ENCODE measurements at places on chromosomes 2 and 18.

- peak; percentile 75 for DNase-seq
These were observed 45.4 kb downstream of the RASGRP3 start for GRCh38 chr2:33521791-33522281.

DNA sequence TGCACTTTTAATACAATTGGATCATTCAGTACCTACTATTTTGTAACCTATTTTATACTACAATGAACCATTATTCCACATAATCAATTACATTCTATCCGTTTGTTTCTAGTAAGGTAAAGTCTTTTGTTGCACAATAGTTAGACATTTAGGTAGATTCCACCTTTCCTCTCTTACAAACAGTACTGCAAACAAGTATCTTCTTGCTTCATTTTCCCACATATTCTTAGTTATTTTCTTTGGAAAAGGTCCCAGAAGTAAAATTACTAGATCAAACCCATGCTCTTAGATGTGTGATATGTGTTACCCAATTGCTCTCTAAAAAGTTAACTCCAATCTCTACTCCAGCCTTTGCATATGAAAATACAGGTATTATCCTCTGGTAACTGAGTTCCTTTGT is 49.6 kb downstream of the SPIRE1 start:
- no peak for DNase-seq

DNA sequence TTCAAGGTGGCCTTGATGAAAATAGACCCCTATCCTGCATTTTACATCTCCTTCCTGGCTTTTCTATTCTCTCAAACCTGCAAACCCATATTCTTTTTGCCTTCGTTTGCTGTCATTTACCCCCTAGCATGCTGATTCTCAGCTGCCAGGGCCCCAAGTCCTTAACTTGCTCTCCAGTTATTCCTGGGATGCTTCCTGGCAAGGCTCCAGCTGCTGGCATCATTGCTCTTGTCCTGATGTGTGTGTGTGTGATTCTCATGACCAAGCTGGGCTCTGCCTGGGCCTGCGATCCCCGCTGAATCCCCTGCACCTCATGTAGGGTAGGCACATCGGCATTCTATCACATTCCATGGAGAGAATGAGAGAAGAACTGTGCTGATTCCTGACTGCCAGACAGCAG is 11.9 kb downstream of the NPAS2 start:
- DNase-seq, result peak; percentile 5

DNA sequence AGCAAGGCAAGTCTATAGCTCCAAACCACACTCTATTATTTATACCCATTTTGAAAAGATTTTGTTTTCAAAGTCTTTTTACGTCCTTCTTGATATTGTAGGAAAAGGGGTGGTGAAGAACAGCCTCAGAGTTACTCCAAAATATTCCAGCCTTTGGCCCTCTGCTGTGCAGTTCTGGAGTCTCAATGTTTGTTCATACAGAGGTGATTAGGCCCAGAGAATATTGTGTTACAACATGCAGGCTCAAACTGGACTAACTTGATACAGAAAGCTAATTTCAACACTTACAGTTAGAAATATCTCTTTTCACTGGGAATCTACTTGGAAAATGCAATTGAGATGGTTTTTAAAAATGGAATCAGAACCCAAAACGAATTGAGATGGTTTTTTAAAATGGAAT is 40.4 kb upstream of the SLC25A52 start:
- DNase-seq, result no peak

- DNase-seq, result peak; percentile 31
These were observed 50.3 kb downstream of the ACTR2 start for GRCh38 chr2:65277791-65278483.

- no peak for DNase-seq
These were observed 16.2 kb downstream of the ATG16L1 start for GRCh38 chr2:233267516-233268245.

DNA sequence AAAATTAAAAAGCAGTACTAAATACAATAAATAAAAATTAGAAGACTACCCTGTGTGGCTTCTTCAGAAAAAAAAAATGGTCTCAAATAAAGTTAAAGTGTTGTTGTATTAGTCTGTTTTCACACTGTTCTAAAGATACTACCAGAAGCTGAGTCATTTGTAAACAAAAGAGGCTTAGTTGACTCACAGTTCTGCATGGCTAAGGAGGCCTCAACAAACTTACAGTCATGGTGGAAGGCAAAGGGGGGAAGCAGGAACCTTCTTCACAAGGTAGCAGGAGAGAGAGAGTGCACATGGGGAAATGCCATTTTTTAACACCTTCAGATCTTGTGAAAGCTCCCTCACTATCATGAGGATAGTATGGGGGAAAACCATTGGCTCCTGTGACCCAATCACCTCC is 612.8 kb downstream of the RNF144A start:
- DNase-seq, result no peak

- peak; percentile 94 for DNase-seq
These were observed 36.1 kb upstream of the MRPL33 start for GRCh38 chr2:27735263-27735904.

GRCh38 chr2:25304321-25304720 is 37.4 kb downstream of the DNMT3A start:
- no peak for DNase-seq

- no peak for DNase-seq
These were observed 141.7 kb upstream of the TWIST2 start for GRCh38 chr2:238706163-238706562.

GRCh38 chr18:44840058-44840790 is 159.5 kb downstream of the SETBP1 start:
- DNase-seq, result no peak

DNA sequence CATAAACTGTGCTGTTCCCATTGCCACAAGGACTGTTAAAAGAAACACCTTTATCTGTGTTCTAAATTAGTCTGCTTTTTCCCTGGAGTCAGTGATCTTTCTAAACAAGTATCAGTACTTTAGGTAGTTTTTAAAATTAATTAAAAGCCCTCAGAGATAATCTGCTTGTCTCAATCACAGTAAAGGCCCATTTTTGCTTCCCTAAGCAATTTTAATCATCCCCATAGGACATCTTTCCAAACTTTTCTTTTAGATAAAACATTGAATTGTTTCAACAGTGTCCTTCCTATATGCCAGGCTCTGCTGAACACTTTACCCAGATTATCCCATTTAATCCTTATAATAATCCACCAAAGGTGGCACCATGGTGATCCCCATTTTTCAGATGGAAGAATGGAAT is 3.9 kb downstream of the ERICH2 start:
- no peak for DNase-seq

- no peak for DNase-seq
These were observed 118.8 kb downstream of the CTIF start for GRCh38 chr18:48657447-48658120.

GRCh38 chr2:187320846-187321245 is 127.2 kb downstream of the CALCRL start:
- no peak for DNase-seq

DNA sequence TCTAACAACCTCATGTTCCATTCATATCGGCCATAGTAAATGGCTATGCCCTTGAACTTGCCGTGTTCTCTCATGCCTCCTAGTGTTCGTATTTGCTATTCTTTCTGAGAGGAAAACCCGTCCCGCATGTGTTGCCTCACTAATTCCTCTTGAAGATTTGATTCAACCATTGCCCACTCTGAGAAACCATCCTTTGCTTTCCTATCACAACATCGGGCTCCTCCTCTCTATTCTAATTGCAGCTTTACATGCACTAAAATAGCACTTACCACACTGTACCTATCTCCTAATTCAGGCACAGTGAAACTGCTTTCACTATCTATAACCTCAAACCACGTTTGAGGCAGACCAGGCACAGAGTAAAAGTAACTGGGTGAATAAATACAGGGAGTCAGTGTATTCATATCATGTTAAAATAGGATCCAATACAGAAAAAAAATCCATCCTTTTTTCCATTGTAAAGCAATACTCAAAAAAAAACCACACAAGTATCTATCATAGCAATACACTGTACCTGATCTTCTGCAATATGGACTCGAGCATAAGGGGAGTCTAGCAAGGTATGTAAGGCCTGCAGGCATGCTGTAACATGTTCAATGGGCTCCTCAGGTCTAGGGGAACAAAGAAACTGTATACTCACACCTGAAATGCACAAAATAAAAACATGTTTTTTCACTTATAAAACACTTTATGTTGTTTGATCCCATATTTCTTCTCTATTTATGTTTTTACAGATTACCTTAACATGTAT is 39.0 kb upstream of the STRN start:
- no peak for DNase-seq

DNA sequence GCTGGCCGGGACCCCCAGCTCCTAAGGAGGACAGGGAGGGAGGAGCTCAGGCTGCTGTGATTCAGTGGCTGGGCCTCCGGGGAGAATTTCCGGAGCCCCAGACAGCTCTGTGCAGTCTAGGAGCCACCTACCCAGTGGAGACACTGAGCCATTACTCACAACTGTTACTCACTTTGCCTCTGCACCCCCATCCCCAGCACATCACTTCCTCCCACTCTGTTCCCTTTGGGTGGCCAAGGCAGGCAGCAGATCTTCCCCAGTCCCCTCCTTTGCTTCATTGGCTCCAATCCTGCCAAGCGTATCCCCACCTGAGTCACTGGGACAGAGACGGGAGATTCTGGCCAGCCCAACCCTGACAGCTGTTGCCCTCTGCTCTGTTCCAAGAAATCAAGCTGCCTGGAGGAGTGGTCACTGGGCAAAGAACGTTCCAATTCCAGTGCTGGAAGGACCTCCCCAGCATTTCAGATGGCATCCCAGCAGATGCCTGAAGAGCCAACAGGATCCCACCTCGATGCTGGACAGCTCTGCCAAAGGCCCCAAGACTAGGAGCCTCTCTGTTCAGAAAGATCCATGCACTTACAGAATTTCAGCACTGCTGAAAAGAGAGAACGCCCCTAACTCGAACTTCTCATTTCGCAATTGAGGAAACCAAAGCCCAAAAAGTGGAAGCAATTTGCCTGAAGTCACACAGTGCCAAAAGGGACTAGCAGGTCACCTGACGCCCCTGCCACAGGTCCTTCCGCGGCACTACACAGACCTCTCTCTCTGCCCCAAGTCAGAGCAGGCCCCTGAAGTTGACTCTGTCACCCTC is 68.3 kb downstream of the TNS1 start:
- DNase-seq, result peak; percentile 97

GRCh38 chr2:29014811-29015421 is 33.8 kb downstream of the TOGARAM2 start:
- DNase-seq, result peak; percentile 15

- no peak for DNase-seq
These were observed 10.6 kb downstream of the CFLAR start for GRCh38 chr2:201126308-201127151.

DNA sequence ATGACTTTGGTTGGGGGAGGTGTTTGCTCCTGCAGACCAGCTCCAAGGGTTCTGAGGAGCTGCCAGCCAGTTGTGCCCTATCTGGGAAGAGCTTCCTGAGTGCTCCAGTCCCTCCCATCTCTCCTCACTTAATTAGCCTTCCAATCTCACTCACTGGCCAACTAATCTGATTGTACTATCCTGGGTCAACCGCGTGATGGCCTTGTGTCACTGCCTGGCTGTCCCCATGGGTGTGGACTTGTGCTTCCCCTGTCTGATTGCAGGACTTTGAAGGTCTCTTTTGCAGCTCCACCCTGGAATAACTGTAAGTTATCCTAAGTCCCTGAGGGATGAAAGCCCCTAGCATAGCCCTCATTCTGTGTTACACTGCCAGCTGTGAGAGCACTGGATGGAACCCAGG is 65.0 kb downstream of the SLC4A5 start:
- DNase-seq, result no peak

DNA sequence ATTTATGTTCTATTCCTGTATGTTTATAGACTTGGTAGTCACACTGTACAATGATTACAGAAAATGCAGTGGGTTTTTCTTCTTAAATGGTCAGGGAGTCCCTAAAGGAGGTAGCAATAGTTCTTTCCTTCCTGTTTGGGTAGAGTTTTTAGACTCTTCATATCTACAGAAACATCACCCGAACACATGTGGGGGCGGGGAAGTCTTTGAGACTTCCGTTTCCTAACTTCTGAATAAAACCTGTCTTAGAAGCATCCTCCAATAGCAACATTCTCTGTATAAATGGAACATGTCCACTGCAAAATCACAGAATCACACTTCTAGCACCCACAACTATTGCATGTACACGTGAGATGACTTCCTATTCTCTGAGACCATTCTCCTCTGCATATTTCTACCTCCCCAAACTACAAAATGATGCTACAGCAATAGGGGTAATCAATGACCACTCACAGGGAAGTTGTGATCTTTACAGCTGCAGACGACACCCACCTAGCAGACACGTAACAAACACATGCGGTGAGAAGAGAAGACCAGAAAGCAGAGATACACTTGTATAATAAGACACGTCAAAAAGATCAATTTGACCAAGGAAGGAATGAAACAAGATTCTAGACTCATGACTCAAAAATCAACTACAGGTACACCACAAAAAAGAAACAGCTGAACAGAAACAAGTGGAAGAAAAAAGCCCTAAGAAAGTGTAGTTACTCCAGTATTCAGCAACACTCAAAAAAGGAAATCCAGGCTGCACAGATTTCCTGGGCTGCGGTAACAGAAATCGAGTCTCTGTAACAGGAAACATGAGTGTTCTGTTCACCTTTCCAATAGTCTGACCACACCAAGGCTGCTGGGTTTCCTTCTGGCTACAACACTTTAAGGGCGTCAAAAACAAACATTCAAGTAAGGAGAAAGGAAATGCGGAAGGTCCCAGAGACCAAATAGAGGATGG is 120.4 kb downstream of the ZNF516 start:
- no peak for DNase-seq

GRCh38 chr2:42784204-42784880 is 8.0 kb downstream of the HAAO start:
- no peak for DNase-seq

- DNase-seq, result no peak
These were observed 465 bp downstream of the RBM44 start for GRCh38 chr2:237799060-237799428.

GRCh38 chr2:134275058-134275862 is 21.4 kb downstream of the MGAT5 start:
- DNase-seq, result no peak

GRCh38 chr2:10535703-10536102 is 87.6 kb upstream of the ODC1 start:
- no peak for DNase-seq

DNA sequence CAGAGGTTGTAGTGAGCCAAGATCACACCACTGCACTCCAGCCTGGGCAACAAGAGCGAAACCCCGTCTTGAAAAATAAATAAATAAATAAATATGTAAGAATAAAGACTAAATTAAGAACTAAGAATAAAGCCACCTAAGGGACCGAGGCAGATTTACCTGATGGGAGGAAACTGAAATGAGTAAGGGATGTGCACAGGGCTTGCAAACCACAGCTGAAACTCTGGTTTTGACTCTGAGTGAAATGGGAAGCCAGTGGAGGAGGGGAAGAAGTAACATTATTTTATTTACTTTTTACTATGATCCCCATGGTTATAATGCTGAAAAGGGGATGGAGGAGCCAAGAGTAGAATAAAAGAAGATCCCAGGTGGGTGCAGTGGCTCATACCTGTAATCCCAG is 107.3 kb downstream of the CABYR start:
- no peak for DNase-seq

GRCh38 chr2:174383796-174384195 is 11.7 kb upstream of the SCRN3 start:
- DNase-seq, result no peak

DNA sequence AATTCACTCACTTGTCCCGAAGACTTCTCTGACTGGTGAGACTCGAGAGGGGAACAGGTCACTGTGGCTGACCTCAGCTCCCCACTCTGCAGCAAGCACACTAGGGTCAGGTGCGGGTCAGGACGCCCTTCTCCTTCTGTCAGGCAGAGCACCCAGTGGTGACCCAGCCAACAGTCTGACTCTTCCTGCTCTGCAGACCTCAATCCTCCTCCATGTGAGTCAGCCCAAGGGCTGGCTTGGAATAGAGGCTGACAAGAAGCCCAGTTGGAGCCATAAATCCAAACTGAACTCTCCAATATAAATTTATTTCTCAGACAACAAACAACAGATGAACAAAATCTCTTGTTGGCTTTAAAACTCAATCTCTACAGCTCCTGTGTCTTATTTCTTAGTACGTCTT is 253.1 kb downstream of the SH3BP4 start:
- DNase-seq, result peak; percentile 77

Measured in MG63 (cell line).